Stimulated activated CD4-positive, alpha-beta T cell treated with anti-CD3 and anti-CD28 coated beads, TNF-alpha, amount 100 ng/mL, for 4 hours (primary cell): ENCODE measurements at places on chromosomes 5 and 9.
A peak's percentile ranks its signal among the peaks of the same experiment; 100 is the strongest.

- DNase-seq, result no peak
Observed at GRCh38 chr9:20838218-20838617, 154.2 kb downstream of the FOCAD start.

- no peak for DNase-seq
Observed at GRCh38 chr5:80198399-80198798, 57.4 kb downstream of the SERINC5 start.

DNA sequence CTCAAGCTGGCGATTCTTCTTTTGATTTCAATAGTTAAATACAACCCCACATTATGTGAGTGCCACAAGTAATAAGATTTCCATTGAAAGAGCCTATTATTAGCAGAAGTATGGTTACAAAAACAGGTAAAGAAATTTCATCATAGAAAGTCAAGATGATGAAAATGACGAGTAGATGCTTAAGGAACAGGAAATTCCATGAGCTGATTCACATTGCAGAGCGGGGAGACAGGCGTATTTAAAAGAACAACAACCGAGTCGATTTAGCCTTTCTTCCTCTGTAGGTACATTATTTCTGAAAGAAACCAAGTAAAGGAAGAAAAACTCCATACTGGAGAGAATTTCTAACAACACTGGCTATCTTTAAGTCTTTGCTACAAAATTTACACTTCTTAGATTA is 310.4 kb downstream of the SLF1 start:
- DNase-seq, result no peak

DNA sequence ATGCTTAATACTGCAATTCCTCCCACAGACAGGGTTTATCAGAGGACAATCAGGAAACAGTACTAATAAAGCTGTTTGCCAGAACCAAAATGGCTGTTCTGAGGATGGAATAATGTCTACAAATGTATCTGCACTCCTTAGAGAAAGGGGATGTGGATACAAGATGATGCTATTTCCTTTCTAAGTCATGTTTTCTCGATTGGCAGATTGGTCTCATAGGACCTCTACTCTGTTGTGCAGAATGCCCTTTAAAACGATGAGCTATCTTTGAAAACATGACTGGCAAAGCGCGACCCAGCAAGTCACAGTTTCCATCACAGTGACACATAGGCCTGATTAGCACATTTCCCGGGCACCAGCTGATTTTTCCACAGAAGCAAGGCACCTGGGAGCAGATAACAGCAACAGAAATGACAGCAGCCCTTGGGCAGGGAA is 54.0 kb downstream of the AOPEP start:
- no peak for DNase-seq

DNA sequence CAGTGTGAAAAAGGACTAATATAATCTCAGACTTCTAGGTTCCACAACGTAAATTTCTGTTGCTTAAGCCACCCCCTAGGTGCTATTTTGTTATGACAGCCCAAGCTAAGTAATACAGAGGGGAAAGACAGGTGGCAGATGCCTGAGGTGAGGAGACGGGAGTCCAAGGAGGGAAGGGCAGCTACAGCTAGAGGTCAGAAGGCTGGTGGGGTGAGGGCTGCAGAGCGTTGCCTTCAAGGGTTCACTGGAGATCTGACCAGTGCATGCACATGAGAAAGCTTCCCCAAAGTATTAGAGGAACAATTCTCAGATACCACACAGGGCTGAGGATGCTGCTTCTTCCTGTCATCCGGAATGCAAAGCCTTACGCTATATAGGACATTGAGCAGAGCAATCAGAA is 104.7 kb upstream of the IRX4 start:
- no peak for DNase-seq

- no peak for DNase-seq
Observed at GRCh38 chr5:128815201-128815600, 150.1 kb upstream of the SLC27A6 start.

GRCh38 chr5:76701298-76701697 is 14.6 kb upstream of the F2R start:
- no peak for DNase-seq

DNA sequence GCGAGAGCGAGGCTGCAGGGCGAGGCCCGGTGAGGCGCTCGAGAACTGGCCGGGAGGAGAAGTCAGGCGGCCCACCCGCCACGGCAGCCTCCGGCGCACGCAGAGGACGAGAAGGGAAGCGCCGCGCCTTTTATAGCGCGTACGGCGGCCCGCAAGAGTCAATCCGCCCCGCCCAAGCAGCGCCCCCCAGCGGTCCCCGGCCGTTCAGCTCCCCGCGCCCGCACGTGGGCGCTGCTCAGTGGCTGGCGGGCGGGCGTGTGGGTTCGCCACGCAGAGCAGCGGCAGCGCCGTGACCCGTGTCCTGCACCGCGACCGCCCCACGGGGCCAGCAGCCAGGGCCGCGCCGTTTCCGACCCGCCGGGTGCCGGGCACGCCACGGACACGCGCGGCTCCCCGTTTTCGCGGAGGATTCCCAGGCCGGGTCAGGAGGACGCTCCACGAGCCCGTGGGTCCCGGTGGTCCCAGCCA is 14.6 kb downstream of the LCN10 start:
- peak; percentile 91 for DNase-seq

GRCh38 chr5:102591650-102592049 is 92.8 kb upstream of the SLCO6A1 start:
- DNase-seq, result no peak

GRCh38 chr9:16213781-16214515 is 656.5 kb downstream of the BNC2 start:
- DNase-seq, result no peak

GRCh38 chr9:18909140-18910018 is 123.6 kb downstream of the SAXO1 start:
- no peak for DNase-seq

DNA sequence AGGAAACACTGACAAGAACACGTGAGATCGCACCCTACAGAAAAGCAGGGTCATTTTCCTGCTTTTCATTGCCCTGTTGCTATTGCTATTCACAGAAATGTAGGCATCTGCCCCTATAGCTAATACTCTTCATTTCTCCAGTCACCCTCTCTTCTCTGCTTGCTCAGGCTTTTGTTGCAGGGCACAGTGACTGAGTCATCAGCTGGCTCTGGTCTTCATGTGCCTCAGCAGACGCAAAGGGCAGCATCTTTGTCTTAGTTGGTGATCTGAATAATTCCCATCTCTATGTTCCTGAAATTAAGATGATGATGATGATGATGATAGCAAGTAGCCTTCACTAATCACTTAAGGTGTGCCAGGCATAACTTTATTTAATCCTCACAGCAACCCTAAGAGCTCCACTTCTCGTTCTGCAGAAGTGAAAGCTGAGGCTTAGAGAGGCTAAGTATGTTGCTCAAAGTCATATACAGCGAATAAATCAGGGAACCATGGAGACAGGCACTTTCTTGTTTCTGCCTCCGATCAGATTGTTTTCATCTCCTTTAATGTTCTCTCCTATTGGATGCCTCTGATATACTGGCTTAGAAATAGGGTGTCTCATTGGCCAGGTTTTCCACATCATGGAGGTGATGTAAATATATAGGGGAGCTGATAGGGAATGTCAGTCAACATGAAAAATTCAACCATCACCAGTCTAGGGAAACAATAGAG is 133.0 kb upstream of the STK32A start:
- no peak for DNase-seq

- DNase-seq, result no peak
Observed at GRCh38 chr5:174715804-174716203, 8.6 kb upstream of the MSX2 start.

GRCh38 chr9:88722753-88723152 is 187.8 kb downstream of the NXNL2 start:
- no peak for DNase-seq

DNA sequence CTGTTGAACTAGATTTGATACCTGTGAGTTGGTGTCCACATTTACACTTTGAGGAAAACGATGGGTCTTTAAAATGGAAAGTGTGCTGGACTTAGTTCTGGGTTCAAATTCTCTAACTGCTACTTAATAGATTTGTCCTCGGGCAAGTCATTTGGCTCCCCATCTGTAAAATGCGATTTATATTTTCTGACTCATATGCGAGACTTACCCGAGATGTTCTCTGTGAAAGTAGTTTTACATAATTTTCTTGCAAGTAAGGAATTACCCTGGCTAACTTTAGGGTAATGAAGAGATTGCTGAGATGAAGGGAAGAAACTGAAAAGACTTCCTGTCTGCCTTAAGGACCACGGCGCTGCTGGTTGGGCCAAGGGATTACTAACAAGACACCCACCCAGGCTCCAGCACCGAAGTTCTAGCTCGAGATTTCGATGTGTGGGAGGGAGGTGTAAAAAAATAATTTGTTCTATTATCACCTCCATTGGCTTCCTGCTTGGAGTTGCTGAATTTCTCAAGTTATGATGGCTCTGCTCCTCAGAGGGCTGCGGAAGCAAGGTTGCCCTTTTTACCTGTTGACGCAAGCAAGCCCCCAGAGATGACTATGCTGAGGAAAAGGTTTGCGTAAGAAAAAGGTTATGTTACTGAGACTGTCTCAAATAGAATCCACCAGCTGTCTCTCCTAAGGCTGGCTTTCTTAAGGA is 24.1 kb downstream of the PCSK1 start:
- no peak for DNase-seq

- DNase-seq, result peak; percentile 36
Observed at GRCh38 chr9:95508968-95509850, 7.6 kb downstream of the PTCH1 start.

- no peak for DNase-seq
Observed at GRCh38 chr5:173236531-173237142, 1.6 kb upstream of the NKX2-5 start.

DNA sequence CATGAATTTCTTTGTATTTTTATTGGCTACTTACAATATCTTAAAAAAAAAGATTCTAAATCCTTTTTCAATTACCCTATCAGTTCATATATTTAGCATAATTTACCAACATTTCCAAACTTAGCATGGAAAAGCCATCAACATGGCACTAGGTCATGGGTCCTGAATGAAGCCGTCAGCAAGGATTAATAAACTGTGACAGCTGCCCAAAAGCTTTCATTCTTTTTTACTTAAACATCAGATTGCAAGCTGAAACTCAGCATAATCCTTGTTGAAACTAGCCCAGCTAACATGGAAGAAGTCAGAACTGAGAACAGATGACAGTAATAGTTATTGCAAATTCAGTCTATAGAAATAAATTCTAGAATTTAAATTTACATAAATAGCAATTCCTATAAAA is 209.8 kb downstream of the ADAMTS6 start:
- no peak for DNase-seq

DNA sequence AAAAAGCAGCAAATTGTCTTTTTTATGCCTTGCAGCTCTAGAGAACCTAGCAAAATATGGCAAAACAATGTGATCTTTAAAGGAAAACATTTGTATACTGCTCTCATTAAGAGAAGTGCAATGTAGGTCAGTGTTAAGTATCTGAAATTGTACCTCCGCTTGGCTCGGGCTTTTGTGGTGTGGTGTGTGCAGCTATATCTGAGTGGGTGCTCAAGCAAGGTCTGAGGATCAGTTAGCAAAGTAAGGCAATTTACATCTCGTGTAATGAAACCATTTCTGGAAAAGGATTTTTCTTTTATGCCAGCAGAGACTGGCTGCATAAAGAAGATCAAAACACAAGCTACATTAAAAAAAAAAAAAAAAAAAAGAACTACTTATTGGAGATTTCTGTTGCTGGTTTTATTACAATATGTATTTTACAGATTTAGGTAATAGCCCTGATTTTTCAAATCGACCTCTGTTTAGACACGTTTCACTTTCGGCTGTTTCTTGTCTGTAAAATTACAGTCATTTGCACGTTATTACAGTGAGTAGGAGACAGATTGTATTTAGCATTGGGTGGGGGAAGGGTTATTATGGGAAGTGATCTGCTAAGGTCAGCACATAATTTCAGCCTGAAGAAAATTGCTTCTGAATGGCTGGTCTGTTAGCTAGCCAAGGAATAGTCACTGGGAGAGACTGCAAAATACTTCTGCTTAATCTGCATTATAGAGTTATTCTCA is 7.9 kb upstream of the ZNF608 start:
- DNase-seq, result no peak

GRCh38 chr9:3875361-3876132 is 349.7 kb upstream of the RFX3 start:
- DNase-seq, result no peak

GRCh38 chr9:6645355-6646292 is at the start of gene GLDC:
TSS of gene GLDC (minus strand) at chr9:6645729. CDS start at chr9:6645499, 230 bp downstream.
- peak; percentile 11 for DNase-seq

- no peak for DNase-seq
Observed at GRCh38 chr9:89956907-89957306, 352.1 kb downstream of the GADD45G start.

GRCh38 chr5:135204151-135204600 is 170.1 kb upstream of the PITX1 start:
- DNase-seq, result no peak

GRCh38 chr5:127744241-127744640 is 41.0 kb downstream of the CCDC192 start:
- no peak for DNase-seq

- no peak for DNase-seq
Observed at GRCh38 chr5:159864885-159865691, 51.2 kb upstream of the ADRA1B start.

GRCh38 chr5:113663879-113664541 is 150.5 kb downstream of the YTHDC2 start:
- no peak for DNase-seq

- no peak for DNase-seq
Observed at GRCh38 chr9:7783635-7784063, 15.9 kb downstream of the DMAC1 start.

GRCh38 chr9:106467113-106467864 is 395.7 kb upstream of the ZNF462 start:
- DNase-seq, result no peak

DNA sequence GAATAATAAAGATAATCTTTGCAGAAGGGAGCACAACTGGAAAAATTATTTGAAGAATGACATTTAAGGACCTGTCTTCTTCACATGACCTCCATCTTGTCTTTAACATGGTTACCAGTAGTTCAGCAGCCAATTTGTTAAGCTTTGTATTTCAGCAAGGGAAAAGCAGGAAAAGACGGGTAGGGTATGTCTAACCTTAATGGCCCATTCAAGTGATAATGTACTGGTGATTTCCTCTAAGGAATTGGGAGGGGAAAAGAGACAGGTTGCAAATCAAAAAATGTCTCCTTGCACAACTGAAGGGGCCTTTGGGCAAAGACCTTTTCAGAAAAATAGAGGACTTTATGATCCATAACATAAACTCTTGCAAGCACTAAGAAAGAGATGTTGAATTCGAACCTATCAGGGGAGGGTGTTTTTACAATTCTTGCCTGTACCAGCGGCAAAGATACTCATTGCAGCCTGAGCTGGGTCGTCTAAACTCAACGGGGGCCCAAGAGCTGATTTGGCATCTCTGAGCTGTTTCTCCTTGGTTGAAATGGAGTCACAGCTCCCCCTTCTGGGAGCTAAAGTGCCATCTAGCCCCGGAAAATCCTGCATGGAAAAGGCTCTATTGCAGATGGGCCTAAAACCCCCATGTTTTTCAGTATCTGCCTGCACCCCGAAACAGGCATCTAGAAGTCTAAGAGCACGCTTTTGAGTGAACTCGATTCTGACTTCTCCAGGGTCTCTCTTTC is 3.8 kb downstream of the BRINP1 start:
- no peak for DNase-seq

- DNase-seq, result no peak
Observed at GRCh38 chr9:130927338-130927737, 11.7 kb downstream of the FIBCD1 start.

- no peak for DNase-seq
Observed at GRCh38 chr5:1757511-1757910, 42.1 kb downstream of the MRPL36 start.
